Stimulated activated naive CD4-positive, alpha-beta T cell treated with Interleukin-2 at 50 U/mL for 16 hours (primary cell): ENCODE measurements at places on chromosomes 2 and 18.

DNA sequence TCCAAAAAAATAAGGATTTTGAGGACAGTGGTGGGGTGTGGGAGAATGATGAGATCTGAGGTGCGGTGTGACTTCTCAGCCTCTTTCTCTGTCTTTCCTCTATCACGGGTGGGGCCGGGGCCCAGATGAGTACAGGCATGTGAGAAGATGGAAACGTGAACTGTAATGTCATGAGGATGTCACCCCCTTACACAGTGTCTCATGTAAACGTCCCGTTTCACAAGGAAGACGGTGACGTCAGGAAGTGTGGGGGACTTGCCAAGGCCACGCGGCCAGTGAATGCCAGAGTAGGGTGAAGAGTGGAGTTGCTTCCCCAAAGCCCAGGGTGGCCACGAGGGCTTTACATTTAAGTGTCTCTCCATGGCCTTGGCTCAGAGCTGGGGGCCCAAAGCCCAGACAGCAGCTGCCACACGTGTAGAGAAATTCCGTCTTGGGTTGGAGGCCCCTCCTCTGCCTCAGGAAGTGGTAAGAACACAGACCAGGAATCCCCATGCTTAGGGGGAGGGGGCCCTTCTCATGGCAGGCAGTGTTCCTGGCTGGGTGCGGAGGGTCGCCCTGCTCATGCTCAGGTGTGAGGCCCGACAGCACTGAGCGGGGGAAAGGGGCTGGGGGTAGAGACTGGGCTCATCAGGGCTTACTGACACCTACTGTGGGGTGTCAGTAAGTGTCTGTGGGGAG, 80.9 kb upstream of the SMAD7 start:
- DNase-seq: no peak

GRCh38 chr2:131103165-131103564, 2.0 kb upstream of the PLEKHB2 start:
- DNase-seq: no peak

DNA sequence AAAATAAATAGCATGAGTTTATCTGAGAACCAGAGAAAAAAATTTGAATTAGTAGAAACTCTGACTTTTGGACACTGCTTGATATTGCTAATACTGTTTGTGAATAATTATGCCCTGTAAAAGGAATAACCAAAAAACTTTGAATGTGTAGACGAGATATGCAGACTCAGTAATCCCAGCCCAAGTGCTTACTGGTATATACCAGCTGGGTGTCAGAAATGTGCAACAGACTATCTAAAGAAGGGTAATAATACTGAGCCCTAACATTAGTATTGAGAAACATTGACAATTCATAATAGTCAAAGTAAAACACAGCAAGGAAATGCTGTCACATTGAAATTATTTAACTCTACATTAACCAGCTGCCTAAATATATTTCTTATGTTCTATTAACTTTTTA, 60.5 kb upstream of the ZC3H15 start:
- no peak for DNase-seq

- no peak for DNase-seq
Observed at GRCh38 chr2:38436227-38436664, 59.2 kb upstream of the ATL2 start.

DNA sequence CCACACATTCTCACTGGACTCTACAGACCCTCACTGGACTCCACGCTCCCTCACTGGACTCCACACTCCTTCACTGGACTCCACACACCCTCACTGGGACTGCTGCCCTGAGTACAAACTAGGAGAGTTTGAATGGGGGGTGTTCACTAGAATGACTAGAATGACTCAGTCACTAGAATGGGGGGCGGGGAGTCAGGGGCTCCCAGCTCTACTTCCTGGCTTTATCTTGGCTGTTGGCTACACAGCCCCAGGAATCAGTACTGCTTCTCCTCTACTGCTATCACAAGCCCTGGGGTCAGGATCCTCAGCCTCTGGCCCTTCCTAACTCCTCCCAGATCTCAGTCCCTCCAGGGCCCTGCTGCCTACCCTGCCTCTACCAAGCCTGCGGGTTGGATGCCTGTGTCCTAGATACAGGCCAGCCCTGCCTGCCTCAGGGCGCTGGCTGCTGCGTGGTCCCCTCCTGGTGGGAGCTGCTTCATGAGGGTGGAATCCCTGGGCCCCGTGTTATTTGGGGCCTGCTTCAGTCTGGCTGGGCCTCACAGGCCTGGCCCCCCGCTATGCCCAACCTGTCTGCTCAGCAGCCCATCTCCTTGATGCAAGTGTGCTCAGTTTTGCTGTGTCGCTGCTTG, 7.8 kb downstream of the PTMA start:
- DNase-seq: no peak

DNA sequence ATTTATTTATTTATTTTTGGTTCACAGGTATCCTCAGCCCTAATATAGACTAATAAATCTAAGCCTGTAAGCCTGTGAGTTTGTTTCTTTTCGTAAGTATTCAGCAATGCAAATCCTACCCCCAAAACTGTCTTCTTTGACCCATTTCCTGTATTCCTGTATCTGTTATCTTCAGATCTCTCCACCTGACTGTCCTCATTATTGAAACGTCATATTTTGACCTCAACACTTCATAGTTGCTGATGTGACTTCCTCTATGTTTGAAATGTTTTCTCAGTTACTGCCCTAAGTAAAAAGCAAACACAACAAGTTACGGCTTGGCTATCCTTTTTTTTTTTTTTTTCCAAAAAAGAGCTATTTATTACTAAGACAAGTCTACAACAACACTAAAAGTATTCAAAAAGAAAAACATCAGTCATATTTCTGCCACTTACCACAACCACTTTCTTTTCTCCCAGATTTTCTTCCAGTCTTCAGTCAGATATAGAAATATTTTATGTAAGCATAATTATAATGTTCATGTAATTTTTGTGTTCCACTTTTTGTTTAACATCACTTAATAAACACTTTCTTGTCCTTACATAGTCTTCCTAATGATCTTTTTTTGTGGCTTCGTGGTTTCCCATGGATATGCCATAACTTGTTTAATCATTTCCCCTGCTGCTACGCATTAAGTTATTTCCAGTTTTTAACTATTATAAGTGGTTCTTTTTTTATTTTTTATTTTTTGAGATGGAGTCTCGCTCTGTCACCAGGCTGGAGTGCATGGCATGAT, 45.0 kb upstream of the EML4 start:
- DNase-seq: no peak

- no peak for DNase-seq
Observed at GRCh38 chr2:104474716-104475115, 379.2 kb upstream of the POU3F3 start.

- DNase-seq: no peak
Observed at GRCh38 chr2:119941388-119941787, 71.5 kb upstream of the EPB41L5 start.

DNA sequence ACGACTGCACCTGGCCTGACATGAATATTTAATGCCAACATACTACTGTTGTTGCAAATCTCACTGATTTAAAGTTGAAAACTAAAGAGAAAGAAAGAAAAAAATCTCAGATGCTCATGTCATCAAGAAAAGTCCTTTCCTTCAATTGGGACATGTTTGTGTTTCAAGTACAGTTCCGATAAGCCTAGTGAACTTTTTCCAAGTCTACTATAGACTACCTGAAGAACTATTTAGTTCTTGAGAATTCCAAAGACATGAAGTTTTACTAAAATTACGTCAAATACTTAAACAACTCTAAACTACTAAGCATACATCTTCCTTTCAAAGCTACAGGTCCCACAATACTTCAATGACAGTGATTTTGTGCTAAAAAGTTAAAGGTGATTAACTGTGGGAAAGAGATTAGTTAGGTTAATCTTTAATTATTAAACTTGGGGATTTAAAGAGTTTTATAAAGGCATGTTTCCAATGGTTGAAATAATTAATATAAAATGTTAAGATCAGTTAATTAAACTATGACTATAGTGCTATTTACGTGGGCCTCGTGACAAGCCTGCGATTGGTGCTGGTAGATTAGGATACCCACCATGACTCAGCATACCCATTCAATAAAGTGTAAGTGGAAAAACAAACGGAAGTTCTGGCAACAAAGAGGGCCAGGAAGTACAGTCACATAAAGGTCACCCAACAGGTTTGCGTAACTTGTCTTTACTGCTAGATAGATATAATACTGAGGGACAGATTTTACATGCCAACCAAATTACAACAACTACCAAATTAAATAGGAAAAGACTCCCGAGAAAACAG, 55.5 kb downstream of the SEPTIN10 start:
- no peak for DNase-seq

DNA sequence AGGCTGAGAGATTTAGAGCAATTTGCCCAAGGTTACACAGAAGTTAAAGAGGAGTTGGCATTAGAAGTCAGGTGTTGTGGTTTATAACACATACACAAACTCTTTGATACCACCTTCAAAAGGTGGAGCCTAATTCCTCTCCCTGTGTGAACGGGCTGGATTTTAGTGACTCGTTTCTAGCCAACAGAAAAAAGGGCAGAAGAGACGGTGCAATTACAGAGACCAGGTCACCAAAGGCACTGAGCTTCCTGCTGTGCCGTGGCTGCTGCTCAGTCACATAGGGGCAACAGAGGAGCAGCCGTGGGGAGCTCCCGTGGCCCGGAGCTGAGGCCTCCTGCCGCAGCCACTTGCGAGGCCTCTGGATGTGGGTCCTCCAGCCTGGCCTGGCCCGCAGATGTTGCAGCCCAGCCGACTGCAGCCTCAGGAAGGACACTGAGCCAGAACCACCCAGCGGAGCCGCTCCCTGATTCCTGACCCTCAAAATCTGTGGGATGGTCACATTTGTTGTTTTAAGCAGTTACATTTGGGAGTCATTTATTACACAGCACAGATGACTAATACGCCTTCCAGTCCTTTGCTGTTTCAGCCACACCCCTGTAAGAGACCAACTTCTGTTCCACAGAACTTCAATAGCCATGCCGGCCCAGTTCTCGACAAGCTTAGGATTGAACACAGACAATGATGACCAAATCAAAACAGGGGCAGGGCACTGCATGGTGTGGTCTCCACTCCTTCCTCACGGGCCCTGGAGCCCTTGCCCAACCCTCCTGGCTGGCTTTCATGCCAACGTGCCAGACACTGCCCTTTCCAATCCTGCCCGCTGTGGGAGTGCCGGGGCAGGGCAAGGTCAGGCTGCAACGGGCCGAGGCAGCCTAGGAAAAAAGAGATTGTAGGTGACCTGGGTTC, 17.1 kb downstream of the EDAR start:
- no peak for DNase-seq
